ENCODE measurements at places on chromosomes 3 and 15. TPM values are rescaled to one million over a fixed set of nuclear protein-coding genes. Genes with fewer than 3 reads are reported as not detected.

- no peak overlapping the region for H3K4me3 ChIP-seq
- no peaks in the 10 kb centered on the region for H3K27me3 ChIP-seq
- DNase-seq, result no peak
- H3K4me1 ChIP-seq, result peaks cover 66% of the 10 kb centered on the region
These were observed 186.5 kb downstream of the FOXP1 start for GRCh38 chr3:71397046-71397445.

DNA sequence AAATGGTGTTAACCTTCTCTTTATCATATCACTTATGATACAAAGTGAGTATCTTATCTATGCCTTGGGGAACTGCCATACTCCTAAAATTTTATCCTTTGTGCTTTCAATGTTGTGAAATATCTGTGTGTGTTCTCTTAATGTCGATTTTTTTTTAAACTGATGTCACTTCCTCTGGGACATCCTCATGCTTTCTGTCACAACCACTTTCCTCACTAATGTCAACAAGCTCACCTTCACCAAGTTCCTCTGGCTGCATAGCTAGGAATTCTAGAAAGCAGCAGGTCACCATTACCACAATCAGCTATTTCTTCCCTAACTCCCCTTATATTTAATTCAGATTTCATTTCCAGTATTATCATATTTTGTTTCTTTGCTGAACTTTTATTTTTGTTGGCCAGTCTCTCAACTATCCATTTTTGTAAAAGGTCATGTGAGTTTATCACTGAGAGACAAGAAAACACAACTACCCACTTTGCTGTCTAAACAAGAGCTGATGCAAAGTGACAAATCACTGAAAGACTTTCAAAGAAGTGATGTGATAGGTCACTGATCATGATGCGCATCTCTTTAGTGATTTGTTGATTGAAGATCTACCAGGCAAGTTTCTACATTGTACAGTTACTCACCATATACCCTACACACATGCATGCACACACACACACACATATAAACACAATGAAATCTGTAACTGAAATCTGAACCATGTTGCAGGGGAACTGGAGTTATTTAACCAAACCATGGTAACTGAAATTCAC, 369.0 kb downstream of the ULK4 start:
- H3K4me1 ChIP-seq, result no peaks in the 10 kb centered on the region
- no peak overlapping the region for H3K27ac ChIP-seq
- no peaks in the 10 kb centered on the region for H3K36me3 ChIP-seq
- DNase-seq, result no peak

DNA sequence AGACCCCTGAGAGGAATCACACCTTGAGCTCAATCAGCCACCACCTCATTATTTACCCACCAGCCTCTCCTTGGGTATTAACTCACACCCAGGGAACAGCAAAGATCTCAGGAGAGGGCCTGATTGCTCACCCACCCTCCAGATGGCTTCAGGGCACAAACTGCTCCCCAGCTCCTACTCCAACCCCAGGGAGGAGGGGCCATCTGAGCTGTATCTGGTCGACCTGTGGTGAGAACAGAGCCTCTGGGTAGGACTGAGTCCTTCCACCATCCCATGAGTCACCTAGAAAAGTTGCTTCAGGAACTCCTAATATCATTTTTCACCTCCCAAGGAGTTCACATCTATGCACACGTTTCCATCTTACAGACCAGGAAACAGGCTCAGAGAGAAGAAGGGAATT, 44.8 kb upstream of the HES1 start:
- no peaks in the 10 kb centered on the region for H3K27me3 ChIP-seq
- no peak overlapping the region for H3K4me3 ChIP-seq
- H3K27ac ChIP-seq, result no peak overlapping the region
- no peaks in the 10 kb centered on the region for H3K4me1 ChIP-seq
- no peak for DNase-seq

DNA sequence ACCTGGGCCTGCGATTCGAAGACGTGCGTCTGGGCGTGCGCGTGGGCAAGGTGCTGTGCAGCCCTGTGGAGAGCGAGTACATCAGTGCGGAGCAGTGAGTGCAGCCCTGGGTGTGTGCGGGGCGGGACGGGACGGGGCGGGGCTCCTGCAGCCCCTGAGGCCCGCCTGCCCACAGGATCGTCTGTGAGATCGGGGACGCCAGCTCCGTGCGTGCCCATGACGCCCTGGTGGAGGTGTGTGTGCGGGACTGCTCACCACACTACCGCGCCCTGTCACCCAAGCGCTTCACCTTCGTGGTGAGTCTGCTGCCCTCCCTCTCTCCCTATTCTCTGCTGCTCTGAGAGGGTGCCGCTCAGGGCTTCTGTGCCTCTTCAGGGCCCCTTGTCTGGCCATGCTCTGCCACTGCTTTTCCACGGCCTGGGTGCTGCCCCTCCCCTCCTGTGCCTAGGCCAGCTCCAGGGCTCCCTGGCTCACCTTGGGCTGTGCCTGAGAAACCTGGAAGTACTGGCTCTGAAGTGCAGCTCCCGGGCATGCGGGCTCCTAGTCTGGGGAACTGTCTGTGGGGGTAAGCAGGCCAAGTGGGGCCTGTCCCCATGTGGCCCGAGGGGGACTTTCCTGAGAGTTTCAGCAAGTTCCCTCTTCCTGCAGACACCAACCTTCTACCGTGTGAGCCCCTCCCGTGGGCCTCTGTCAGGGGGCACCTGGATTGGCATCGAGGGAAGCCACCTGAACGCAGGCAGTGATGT, 31.8 kb downstream of the PLXNA1 start:
- no peak for DNase-seq
- H3K27me3 ChIP-seq, result no peaks in the 10 kb centered on the region
- no peaks in the 10 kb centered on the region for H3K4me1 ChIP-seq

DNA sequence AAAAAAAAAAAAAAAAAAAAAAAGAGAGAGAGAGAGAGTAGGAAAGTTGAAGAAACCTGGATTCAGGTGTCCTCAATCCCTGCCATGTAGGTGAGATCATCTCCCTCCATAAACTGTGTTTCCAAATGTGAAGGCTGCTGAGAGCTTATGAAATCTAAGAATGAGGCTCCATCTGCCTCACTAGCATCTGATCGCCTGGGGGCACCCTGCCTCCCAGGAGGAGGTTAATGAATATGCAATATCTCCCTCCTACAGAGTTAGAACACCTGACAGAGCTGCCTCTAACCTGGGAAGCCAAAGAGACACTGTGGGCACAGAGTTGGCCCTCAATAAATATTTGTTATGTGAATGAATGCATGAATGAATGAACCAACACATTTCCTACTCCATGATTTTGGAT, 23.8 kb upstream of the ZNF148 start:
- H3K4me1 ChIP-seq, result no peaks in the 10 kb centered on the region
- DNase-seq, result no peak
- no peak overlapping the region for H3K27ac ChIP-seq
- H3K36me3 ChIP-seq, result no peaks in the 10 kb centered on the region

DNA sequence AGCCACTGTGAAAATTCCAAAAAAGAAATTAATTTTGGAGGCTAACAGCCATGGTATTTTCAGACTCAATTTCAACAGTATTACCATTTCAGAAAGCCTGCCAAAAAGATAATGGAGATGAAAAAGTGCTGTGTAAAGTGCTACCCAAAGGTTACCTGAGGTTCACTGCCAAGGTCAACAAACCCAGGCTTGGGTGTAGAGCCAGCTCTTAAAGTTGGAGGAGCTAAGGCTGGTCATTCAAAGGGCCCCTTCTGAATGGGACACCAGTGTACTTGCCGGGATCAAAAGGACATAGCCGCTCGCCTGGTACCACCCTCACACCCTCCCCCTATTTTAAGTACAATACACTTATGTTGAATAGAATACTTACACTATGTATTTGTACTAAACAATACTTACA, 64.5 kb downstream of the ETV5 start:
- H3K27ac ChIP-seq, result no peak overlapping the region
- H3K4me3 ChIP-seq, result no peak overlapping the region
- no peaks in the 10 kb centered on the region for H3K36me3 ChIP-seq
- H3K4me1 ChIP-seq, result no peaks in the 10 kb centered on the region
- no peak for DNase-seq

DNA sequence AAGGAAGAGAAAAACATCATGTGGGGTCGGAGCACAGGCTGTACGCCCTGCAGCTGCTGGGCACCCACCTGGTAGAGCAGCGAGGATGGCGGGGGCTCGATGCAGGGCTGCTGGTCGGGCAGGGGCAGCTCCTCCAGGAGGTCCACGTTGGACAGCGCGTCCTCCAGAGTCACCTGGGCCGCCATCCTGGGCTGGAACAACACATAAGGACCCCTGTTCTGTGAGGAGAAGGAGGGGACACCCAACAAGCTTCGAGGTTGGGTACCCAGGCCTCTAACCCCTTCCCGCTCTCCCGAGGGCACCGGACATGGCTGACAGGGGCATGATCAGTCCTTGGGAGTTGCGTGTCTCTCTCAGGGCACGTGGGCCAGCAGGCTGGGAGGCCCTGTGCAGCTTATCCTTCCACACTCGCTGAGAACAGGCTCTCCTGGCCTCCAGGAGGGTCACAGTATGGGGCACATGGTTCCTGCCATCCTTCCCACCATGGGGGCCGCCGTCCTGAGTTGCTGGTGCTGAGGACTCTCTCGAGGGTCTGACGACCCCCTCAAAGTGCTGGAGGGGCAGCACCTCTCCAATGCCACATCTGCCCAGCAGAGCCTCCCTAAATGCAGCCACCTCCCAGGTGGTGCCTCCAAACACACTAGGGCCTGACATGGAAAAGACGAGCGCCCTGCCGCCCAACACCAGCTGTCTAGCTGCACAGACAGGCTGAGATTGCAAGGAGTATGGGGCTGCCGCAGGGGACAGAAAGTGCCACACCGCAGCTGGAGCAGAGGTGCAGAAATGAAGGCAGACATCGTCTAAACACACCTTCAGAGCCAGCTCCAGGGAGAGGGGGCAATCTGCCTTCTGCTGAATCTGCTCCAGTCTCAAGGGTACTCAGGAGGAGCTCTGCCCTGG, 32.8 kb downstream of the CYFIP1 start:
- no peaks in the 10 kb centered on the region for H3K36me3 ChIP-seq
- H3K27me3 ChIP-seq, result no peaks in the 10 kb centered on the region
- no peak overlapping the region for H3K27ac ChIP-seq
- H3K4me1 ChIP-seq, result no peaks in the 10 kb centered on the region
- no peak for DNase-seq

DNA sequence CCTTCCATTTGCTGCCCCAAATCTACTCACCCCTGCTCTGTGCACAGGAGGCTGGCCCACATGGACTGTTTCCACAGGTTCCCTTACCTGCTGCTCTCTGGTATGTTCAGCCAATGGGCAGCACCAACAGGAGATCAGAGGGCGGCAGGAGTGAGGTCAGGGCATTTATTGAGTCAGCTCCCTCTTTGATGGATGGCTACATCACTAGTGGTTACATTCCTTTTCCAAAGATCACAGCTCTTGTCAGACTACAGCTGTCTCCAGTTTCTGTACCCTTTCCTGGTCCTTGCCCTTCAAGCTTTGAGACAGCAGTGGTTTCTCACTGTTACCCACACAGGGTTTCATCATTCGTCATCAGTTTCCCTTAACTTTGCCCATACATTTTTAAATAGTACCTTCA, 325.1 kb downstream of the SUCLG2 start:
- H3K4me3 ChIP-seq, result no peak overlapping the region
- H3K36me3 ChIP-seq, result no peaks in the 10 kb centered on the region
- H3K27me3 ChIP-seq, result no peaks in the 10 kb centered on the region
- H3K4me1 ChIP-seq, result no peaks in the 10 kb centered on the region
- no peak overlapping the region for H3K27ac ChIP-seq
- no peak for DNase-seq

C3orf80 gene
- not detected for total RNA-seq

- H3K4me1 ChIP-seq, result no peaks in the 10 kb centered on the region
- H3K27ac ChIP-seq, result no peak overlapping the region
- H3K36me3 ChIP-seq, result no peaks in the 10 kb centered on the region
These were observed 76.8 kb downstream of the LEKR1 start for GRCh38 chr3:156902916-156903315.

DNA sequence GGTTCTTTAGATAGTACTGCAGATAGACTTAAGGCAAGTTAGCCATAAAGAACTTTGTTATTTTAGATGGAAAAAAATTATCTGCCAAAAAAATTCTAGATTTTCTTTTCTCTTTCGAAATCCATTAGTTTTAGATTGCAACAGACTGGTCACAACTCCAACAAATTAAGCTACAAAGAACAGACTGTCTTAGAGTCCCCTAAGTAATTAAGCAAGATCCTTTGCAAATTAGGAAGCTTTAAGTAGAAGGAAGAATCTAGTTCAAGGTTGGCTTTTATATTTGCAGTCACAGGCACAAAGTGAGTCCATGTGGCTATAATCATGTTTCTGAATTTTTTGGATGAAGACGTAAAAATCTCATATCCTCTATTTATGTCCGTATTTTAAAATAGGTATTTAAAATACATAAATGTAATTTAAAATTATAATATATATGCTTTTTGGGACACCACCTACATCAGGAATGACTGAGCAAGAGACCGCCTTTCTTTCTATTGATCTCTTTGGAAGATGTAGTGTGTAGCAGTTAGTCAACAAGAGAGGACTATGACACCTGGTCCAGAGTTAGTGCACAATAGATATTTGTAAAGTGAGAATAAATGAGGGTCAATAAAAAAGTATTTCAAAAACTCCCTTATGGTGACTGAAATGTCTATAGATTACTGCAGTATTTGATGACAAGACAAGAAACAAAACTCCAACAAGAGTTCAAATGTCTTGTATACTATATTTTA, 34.4 kb downstream of the TMEM45A start:
- no peak overlapping the region for H3K27ac ChIP-seq
- DNase-seq, result no peak
- no peaks in the 10 kb centered on the region for H3K27me3 ChIP-seq
- no peak overlapping the region for H3K4me3 ChIP-seq

RTP1 gene
- not detected for total RNA-seq

NLGN1 gene
- not detected for total RNA-seq

PLA1A gene
- not detected for total RNA-seq

HHATL gene
- not detected for total RNA-seq

PTX3 gene
- total RNA-seq, result 0.23 TPM

- no peak overlapping the region for H3K4me3 ChIP-seq
- no peaks in the 10 kb centered on the region for H3K27me3 ChIP-seq
- no peak for DNase-seq
- H3K36me3 ChIP-seq, result no peaks in the 10 kb centered on the region
These were observed 10.3 kb downstream of the TIMP4 start for GRCh38 chr3:12148183-12148940.

DNA sequence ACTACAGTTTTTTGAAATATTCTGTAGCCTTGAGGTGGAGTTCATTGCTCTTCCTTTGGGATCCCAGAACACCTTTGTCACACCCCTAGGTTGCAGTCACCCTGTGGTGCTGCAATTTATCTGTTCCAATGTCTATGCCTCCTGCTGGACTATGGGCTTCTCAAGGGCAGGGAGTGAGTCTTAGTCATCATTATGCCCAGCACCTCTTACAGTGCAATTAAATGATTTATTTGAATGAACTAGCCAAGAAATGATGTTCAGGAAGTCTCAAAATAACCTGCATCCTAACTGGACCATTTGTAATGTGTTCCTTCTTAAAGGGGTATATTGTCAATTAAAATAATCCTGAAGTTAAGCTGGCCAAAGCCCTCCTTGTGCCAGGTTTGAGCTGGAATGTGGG, 28.5 kb downstream of the SHC4 start:
- no peak overlapping the region for H3K27ac ChIP-seq
- no peak for DNase-seq
- no peaks in the 10 kb centered on the region for H3K36me3 ChIP-seq
- no peak overlapping the region for H3K4me3 ChIP-seq
- H3K27me3 ChIP-seq, result no peaks in the 10 kb centered on the region

- H3K4me3 ChIP-seq, result no peak overlapping the region
- H3K27me3 ChIP-seq, result no peaks in the 10 kb centered on the region
- no peaks in the 10 kb centered on the region for H3K36me3 ChIP-seq
- no peak for DNase-seq
- H3K27ac ChIP-seq, result no peak overlapping the region
- no peaks in the 10 kb centered on the region for H3K4me1 ChIP-seq
These were observed 730.8 kb upstream of the EPHA6 start for GRCh38 chr3:96083610-96084009.

VGLL3 gene
- total RNA-seq, result not detected

IGSF11 gene
- total RNA-seq, result 0.22 TPM
